ENCODE measurements at places on chromosomes 5 and 9.

DNA sequence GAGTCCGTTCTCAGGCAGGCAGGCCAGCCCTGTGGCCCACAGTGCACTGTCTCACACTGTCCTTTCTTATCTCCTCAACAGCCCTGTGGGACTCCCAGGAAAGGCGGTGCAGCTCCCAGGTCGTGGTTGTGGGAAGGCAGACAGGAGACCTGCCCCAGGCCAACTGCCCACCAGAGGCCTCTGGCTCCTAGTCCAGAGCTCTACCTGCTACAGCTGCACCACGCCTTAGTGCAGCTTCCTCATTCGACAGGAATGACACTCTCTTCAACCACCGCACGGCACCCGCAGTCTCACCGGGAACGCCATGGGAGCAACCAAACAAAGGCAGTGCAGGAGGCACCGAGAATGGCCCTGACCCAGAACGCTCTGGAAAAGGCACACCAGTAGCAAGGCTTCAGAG lies 25.3 kb downstream of the CAMSAP1 start:
- no peak for DNase-seq

DNA sequence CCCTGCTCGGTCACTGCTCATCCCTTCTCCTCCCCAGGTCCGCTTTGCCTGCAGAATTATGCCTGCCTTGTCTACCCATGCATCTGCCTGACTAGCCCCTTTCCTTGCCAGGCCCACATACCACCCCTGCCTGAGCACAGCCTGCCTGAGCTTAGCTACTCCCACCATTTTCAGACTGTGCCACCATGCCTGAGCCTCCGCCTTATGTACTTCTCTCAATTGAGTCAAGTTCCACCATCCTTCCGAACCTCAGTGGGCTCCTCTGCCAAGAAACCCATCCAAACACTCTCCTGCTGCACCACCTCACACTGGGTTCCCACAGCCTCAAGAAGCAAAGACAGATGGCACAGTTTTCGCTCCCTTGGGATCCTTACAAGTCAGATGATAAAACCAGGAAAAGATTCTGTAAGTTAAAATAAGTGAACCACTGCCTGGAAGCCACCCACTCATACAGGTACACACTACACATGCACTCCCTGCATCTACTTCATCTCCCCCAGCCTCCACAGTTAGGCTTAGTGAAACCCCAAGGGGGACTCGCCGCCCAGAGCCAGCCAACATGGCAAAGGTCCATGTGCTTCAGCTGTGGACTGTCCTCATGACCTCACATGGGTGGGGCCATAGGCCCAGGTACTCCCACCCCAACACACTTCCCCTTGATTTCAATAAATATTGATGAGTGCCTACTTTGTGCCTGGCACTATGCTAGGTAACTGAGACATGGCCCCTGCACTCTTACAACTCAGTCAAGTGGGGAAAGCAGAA lies 23.1 kb downstream of the P4HA2 start:
- no peak for DNase-seq

- peak; percentile 70 for DNase-seq
These were observed 60.7 kb downstream of the HRH2 start for GRCh38 chr5:175718401-175719108.

DNA sequence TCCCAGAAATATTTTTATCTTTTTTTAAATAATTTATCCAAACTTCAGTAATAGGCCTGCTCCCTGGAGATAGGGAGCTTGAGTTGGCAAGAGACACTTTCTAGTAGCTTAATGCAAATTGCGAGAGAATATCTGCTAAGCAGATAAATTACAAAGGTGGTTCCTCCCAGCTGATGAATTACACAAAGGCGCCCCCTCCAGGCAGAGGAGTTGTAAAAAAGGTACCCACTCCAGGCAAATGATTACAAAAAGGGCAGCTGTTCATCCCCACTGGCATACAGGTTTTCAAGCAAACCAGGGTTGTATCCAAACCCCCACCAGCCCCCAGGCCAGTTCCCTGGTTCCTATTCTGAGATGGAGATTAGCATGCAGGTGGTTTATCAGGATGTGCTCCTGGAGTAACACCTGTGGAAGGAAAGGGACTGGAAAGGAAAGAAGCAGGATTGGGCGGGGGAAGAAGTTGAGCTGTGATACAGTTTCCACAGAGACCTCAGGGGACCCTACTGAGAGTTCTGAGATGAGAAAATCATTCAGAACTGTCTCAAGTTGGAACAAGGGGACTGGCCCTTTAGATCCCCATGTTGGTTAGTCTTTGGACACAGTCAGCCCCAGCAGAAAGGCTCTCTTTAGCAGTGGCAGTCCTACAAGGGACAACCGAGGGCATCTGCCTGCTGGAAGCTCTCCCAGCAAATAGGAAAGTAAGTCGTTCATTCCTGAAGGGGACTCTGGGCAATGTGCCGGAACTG lies 25.5 kb downstream of the ESM1 start:
- peak; percentile 53 for DNase-seq

GRCh38 chr5:114332925-114333324 lies 28.9 kb upstream of the KCNN2 start:
- no peak for DNase-seq

- DNase-seq: peak; percentile 30
These were observed 52.7 kb downstream of the PIK3R1 start for GRCh38 chr5:68268101-68268851.

- DNase-seq: no peak
These were observed 56.2 kb downstream of the GAS1 start for GRCh38 chr9:86891091-86891490.

- DNase-seq: no peak
These were observed 44.1 kb downstream of the PIK3R1 start for GRCh38 chr5:68259700-68260099.

- no peak for DNase-seq
These were observed 663.7 kb upstream of the MEF2C start for GRCh38 chr5:89546657-89547056.

DNA sequence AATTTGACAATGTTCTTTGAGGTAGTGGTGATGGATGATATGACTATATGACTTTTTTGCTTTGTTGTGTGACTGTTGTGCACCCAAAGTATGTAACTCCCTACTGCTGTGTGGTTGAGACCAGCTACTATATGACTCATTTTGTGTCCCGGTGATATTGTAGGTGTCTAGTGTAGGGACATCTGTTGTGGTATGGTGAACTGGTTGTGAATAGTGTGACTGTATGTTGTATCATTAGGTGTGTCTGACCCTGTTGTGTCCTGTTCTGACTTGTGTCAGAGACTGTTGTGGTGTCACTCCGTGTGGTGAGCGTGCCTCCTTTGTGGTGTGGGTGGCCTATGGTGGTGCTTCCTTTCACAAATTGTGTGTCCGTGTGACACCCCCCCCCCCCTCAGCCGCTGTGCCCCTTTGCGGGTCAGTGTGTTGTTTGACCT lies 11.2 kb upstream of the CXXC5 start:
- peak; percentile 81 for DNase-seq

DNA sequence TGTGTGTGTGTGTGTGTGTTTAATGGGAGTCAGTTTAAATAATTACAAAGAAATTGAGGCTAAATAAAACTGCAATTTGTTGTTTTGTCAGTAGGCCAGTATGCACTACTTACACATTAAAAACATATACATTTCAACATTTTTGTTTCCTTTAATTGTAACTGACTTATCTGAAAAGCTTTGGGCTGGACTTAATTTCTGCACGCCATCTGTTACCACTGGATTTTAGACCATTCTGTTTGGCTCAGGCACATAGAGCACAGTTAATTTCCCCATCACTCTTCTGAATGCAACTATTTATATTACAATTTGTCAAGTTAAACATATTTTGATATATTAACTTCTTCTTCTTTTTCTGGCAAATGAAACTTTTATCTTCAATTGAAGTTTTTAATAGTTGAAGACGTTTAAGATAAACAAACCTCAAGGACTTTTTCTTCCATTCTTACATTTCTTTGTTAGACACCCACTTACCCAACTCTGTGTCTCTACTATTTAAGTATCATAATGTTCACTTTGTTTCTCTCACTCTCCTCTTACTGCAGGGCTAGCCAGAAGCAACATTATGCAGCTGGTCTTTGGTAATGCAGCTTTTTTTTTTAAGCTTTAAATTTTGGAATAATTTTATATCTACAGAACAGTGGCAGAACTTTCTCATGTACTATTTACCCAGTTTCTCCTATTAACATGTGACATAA lies 253.4 kb upstream of the ANKH start:
- no peak for DNase-seq

DNA sequence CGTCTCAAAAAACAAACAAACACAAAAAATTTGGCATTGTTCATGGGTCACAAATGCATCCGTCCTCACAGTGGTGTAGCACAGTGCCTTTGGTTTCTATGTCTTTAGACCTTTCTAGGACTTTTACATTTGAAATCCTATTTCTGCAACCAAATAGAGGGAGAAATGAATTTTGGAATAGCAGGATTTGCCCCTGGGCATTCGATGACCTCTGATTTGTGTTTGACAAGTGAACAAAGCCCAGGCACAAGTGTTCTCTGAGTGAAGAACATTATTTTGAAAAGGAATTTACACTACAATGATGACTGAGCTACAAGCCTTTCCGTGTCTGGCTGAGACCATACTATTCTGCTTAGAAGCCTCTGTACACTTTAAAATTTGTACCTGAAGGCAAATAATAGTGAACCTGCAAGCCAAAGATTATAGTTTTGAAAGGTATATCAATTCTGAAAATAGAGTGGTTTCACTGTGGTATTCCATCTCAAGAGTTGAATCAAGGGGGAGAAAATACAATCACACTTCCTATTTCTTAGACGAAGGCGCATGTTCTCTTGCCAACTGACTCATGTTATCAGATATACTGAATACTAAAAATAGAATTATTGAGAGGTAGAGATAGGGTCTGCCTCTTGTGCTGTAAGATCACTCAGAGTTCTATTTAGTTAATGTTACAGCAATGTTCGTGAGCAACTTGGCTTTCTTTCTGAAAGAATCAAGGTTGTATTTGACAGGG lies 297.6 kb downstream of the KDM4C start:
- peak; percentile 24 for DNase-seq

DNA sequence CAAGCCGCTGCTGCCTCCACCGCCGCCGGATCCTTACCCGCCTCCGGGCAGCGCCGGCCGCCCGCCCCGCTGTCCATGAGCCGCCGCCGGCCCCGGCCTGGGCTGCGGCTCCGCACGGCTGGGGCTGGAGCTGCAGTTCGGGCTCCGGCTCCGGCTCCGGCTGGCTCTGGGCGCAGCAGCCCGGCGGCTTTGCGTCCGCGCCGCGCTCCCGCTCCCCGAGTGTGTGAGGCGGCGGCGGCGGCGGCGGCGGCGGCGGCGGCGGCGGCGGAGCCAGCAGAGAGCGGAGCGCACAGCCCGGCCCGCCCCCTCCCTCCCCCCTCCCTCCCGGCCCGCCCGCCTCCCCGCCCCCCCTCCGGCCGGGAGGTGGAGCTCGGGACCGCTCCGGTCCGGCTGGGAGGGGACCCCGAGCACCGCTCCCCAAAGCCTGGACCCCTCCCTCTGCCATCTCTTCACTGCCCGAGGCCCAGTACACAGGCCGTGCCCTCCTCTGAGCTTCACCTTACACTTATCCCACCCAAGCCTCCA lies at the start of gene PCDH1:
PCDH1 (minus strand) TSS at position 225 of the 525 bp plus-strand sequence; CDS start at position 77, 148 bp downstream.
- DNase-seq: no peak

GRCh38 chr9:98883276-98883675 lies 60.4 kb upstream of the COL15A1 start:
- no peak for DNase-seq

DNA sequence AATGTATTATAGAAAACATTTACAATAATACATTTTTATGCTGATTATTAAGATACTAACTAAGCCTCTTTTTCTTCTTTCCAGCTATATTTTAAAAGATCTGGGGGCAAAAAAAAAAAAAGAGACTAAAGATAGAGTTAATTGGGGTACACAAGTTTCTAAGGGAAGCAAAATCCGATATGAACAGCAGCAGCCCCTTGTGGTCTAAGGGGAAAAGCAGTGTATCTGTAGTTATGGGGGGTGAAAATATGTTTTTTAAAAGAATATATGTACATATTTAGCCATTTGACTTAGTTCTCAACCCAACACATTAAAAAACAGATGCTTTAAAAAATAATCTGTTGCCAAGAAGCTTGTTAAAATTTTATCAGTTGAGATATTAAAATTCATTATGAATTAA lies 134.3 kb upstream of the POU5F2 start:
- DNase-seq: no peak

- DNase-seq: peak; percentile 58
These were observed 482 bp downstream of the CD14 start for GRCh38 chr5:140632366-140633020.

GRCh38 chr9:13143281-13143680 lies 136.2 kb downstream of the MPDZ start:
- DNase-seq: no peak

DNA sequence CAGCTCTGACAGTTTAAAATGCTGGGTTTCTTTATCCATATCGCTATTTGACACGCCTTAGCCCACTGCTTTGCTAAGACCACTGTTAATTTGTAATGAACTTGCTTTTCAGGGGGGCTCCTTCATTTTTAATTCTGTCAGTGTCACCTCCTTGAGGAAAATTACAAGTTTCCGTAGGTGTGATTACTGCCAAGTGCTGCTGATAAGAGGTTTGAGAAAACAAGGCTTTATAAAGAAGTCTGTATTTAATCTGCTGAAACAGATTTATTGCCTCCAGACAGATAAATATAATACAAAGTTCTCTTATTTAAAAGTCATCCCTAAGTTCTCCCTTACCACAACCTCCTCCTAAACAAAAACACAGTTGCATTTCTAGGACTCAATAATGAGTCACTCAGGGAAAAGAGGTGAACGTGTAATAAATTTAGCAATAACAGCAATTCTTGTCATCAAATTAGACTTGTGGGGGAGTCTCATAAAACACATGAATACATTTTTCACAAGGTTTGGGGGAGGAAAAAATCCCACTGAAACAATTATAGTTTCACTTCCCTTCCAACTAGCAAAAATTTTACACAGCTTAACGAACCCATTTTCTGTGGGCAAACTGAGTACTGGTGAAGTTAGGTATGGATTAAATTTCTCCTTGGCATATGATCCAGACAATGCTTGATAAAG lies 72.8 kb downstream of the MAPKAP1 start:
- DNase-seq: peak; percentile 10

GRCh38 chr9:2127486-2127885 lies 112.3 kb downstream of the SMARCA2 start:
- no peak for DNase-seq

DNA sequence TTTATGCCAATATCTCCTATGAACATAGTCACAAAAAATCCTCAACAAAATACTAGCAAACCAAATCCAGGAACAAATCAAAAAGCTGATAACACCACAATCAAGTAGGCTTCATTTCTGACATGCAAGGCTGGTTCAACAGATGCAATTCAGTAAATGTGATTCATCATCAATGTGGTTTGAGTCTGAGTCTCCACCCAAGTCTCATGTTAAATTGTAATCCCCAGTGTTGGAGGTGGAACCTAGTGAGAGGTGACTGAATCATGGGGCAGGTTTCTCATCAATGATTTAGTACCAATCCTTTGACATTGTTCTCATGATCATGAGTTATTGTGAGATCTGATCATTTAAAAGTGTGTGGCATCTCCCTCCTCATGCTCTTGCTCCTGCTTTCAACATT lies 1072.7 kb downstream of the NR2F1-AS1 start:
- DNase-seq: no peak
